ENCODE measurements at places on chromosomes 7 and 10.

DNA sequence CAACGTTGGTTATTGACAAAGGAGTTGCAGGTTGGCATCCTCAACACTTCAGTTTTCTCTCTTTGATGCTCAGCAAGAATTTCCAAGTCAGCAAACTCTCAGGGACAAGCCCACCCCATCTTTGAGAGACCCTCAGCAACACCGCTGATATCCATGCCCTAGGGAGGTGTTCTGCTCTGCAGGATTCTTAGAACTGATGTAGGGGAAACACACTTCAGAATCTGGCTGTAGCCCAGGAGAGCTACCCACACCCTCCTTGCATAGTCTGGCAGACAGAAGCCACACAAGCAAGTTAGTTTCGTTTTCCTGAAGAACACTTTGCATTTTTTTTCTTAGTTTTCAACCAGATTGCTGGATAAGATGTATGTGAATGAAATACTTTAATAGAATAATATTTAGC, 822 bp downstream of the SAMD9L start:
- no peak for DNase-seq

DNA sequence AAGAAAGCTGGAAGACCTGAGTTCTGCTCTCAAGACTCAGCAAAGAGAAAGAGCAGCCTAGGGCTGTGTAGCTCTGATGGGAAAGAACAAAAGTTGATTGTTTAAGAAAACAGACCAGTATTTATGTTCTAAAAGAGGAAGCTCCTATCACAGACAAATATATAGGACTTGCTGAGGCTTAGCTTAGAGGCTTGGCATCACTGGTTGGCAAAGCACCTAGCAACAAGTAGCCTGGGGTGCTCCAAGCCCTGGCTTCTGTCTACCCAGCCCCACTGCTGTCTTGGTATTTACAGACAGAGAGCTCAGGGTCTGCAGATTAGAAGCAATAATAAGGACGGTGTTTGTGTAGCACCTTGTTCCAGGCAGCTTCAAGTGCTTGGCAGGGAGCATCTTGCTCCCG, 36.9 kb upstream of the CCDC3 start:
- no peak for DNase-seq

DNA sequence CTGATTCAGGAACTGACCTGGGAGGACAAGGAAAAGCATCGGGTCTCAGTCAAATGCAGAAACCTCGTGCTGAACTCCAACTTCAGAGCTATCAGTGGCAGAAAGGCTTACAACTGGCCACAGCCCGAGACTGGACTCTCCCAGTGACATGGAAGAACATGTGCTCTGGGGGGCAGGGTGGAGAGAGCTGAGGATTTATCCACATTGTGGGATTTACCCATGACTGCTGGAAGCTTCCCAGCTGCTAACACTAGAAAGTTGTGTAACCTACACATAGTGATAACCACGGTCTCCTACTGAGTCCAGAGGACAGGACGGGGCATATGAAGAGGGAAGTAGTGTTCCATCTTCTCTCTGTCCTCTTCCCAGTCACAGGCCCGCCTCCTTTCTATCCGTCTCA, 103.4 kb downstream of the ITIH5 start:
- DNase-seq, result peak; percentile 23

- DNase-seq, result no peak
These were observed 74.8 kb downstream of the DNAJB6 start for GRCh38 chr7:157411580-157411979.

GRCh38 chr7:114507381-114507780, 92.8 kb downstream of the FOXP2 start:
- no peak for DNase-seq

- DNase-seq, result no peak
These were observed 64.1 kb upstream of the MSRB2 start for GRCh38 chr10:23031318-23031717.

DNA sequence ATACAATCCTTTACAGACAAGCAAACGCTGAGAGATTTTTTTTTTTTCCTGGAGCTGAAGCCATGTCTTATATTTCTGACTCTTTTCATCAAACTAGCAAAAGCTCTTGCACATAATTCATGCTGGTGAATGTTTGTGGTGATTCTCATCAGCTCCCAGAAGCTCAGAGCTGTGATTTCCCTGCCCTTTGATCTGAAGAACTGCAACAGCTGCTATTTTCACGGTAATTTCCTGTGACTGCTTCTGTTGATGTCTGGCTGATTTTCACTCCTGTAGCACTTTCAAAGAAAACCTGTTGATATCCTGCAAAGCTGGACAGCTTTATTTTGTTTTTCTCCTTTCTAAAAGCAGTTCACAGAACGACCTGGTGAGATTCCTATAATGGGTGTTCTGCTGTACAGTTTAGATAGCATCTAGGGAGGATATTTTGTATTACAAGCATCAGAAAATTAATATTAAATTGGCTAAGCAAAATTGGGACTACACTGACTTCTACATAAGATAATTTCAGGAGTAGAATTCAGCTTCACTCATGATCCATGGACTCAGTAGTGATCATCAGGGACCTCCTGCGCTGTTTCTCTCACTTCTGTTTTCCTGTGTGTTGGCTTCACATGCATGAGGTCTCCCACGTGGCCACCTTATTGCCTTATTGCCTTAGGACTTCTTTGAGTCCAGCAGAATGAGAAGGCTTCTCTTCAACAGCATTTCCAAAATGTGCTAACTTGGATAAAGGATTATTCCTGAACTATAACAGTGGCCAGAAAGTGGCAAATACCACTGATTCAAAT, 1111.6 kb upstream of the SORCS1 start:
- no peak for DNase-seq

DNA sequence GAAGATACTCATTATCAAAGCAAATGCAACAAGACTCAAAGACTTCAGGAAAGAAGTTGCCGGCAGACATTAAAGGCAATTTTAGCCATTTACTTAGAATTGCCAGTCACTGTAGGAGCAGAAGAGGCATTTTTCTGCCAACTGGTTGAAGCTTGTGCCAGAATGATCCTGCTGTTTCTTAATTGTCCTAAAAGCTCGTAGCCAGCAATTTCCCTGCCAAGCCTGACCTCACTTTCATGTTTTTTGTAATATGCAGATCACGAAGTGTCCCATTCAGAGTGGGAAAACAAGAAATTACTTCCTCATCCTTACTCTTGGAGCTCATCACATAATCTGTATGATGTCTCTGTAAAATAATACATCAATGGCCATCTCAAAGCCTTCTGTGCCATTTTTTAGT, 130.9 kb upstream of the ANKRD1 start:
- DNase-seq, result no peak

Measured in fibroblast of skin of left quadriceps (primary cell).